ENCODE measurements at places on chromosomes 4 and X.

DNA sequence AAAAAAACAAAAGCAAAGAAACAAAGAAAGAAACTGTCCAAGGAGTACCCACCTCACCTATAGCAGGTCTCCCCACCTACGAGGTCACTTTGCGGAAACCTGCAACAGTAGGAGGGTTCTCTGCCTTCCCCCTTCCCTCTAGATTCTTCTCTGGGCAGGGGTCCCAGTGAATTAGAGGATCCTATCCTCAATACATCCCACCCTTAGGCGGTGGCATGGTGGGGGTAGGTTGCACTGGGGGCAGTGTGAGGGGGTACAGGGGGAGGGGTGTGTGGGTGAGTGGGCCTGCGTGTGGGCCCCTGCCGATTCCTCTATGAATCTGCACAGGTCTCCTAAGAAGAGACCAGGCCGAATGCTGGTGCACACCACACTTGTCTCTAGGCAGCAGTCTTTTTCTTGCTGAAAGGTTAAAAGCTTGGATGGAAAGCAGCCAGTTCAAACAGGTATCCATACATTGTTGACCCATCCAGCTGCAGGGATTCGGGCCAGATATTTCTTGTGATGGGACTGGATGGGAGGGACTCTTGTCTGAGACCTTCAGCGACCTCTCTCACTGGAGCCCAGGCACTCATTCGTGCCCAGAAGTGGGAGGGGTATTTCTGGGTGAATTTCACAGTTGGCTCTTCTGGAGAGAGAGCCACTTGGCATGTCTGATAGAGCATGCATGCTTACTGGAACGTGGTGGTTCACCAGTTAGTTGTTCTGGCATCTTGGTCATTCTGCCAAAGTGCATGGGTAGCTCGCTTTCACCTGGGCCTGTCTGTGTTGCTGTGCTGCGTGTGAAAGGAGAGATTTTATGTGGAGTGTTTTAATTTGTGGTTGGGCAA is 65.6 kb downstream of the NBDY start:
- no peak for DNase-seq

GRCh38 chr4:123510221-123510620 is 113.6 kb downstream of the SPRY1 start:
- no peak for DNase-seq

DNA sequence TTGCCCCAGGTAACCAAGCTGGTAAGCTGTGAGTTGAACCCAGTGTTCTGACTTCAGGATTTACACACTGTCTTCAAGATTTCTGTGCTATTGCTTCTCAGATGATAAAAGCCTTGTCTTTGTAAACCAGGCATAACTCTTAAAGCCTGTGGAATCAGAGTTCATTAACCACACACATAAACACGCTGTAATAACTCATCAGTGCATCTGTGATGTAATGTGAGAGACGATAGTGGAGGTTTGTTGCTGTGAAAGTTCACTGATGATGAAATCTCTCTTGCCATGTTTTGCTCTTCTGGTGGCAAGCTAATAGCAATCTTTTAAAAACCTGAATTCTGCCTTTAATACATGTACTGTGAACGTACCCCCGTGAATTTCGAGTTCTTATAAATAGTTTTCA is 41.5 kb downstream of the CLCN4 start:
- no peak for DNase-seq

GRCh38 chr4:88429401-88429800 is 27.5 kb upstream of the HERC5 start:
- no peak for DNase-seq

DNA sequence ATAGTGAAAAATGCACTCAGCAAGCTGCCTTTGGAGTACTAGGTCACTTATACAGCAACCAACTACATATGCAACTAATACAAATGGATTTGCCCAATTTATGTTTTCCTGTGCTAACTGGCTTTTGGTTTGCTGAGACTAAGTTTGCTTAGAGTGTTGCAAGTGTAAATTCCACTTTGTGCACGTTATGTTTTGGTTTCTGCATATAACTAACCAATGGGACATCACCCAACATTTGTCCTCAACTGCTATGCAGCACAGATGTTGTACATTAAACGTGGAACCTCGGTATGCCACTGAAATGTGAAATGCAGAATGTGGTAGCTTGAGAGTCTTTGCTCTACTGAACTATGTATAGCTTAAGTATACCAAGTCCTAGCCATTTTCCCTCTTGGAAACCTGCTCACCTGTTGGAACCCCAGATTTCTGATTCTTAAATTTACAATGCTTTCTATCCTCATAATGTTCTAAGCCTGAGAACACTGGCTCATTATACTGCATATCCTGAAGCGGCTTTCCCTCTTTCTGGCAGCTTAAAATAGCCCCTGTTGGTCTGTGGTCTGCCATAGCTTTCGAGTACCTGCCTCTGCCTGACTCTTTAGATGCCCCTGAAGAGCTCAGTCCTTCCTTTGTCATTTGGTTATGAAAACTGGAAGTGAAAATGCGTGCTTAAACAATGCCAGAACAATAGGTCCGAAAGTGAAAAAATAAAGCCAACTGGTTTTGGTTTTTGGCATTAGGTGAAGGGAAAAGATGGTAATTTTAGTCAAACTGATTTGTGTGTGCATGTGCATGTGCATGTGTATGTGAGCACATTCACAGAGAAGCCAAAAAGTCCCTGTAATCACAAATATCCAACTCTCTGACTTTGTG is 158.0 kb downstream of the SH2D1A start:
- DNase-seq = no peak

- DNase-seq = no peak
These were observed 2.6 kb upstream of the AMMECR1 start for GRCh38 chrX:110320381-110320987.

DNA sequence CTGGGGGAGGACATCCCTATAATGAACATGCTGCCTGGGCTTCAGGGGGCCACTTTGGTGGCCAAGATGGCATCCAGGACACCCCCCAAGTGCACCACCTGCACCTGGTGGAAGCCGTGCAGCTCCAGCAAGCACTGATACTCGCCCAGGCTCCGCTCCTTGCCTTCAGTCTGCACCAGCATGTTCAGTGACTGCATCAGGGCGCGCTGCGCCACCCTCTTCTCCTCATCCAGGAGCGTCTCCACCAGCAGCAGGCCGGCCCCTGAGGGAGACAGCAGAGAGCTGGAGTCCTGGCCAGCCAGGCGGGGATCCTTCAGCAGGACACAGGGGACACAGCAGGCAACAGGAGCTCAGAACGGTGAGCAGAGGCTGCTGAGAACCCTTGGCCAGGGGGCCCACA is 11.3 kb upstream of the SLC25A6 start:
- no peak for DNase-seq

DNA sequence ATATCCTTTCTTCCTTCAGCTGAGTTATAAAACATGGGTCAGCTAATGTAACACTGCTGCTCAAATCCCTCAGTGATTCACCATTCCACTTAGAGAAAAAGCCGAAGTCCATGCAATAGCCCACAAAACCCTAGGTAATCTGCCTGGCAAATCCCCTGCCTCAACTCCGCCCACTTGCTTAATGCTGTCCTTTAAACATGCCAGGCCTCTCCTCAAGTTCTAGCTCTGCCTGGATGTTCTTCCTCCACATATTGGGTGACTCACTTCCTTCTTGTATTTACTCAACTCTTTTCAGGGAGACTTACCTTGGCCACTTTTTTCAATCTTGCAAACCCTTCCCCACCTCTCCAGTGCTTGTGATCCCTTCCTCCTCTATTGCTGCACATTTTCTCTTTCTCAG is 89.8 kb downstream of the EMCN start:
- DNase-seq = no peak

GRCh38 chrX:94123062-94123461 is 449.1 kb downstream of the FAM133A start:
- no peak for DNase-seq

GRCh38 chr4:113071805-113072204 is 22.4 kb downstream of the ANK2 start:
- DNase-seq = no peak

DNA sequence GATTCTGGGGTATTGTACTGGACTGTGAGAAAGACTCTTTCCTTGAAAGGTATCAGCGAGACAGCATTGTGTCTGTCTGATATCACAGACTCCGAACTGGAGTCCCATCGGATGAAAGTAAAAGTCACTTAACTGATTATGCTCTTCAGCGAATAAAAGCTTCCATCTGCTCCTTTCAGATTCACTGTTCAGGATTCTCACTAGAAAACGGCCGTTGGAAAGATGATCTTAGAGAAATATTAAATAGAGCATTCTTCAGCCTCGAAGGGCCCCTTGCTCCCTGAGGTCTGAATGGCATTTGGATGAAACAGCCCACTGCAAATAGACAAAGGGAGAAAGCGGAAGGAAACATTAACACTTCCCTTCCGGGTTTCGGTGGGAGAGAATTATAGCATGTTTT is 416.2 kb upstream of the PRKX start:
- no peak for DNase-seq

- no peak for DNase-seq
These were observed 204.6 kb downstream of the PDGFRA start for GRCh38 chr4:54433686-54434085.

GRCh38 chr4:119025916-119026661 is 109.5 kb upstream of the MYOZ2 start:
- DNase-seq = no peak

DNA sequence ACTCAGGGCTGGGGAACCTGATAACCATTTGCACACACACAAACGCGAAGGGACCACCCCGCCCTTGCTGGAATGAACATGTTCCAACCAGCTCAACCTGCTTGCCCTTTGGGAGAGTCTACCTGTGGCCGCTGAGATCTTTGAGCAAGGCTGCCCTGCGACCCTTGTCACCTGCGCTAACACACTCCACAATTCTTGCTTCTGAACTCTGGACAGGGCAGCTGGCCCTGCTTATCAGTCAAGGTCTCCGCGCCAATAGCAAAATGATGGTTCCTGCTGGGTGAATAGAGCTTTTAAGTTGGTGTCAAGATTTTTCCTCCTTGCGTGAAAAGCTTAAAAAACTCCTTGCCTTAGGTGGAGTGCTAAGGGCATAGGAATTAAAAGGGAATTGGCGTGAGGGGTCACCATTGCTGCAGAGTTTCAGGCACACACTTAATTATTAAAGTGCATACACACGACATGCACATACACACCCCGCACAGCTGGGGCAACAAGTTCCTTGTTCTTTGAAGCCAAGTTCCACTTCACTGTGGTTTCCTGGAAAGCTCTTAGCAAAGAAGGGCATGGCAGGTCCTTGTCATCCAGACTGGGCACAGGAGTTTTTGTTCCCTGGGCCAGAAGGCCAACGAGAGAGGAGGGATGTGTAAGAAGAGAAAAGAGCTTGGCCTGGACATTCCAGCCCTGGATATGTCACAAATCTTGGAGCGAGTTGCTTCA is 207.7 kb downstream of the STIM2 start:
- DNase-seq = no peak

- no peak for DNase-seq
These were observed 568.0 kb downstream of the STIM2 start for GRCh38 chr4:27428661-27429060.

GRCh38 chrX:118807151-118808017 is 16.2 kb upstream of the ZCCHC12 start:
- no peak for DNase-seq

DNA sequence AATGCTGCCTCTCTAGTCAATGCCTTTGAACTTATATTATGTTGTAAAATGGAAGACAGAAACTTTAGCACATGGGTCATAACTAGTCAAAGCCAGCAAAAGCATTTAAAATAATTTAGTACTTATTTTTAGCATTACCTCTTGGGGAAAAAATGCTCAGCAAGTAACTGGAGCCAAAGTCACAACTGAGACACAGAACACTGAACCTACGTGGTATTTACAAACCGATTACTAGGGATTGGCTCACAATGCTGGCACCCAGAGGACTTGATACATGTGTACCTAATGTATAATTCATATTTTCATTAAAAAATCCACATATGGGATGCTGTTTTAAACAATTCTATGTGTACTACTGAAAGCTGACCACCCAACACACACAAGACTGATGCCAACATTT is 38.4 kb downstream of the PHKA2 start:
- DNase-seq = no peak

- DNase-seq = no peak
These were observed 202.1 kb upstream of the ANXA10 start for GRCh38 chr4:167890226-167890625.

DNA sequence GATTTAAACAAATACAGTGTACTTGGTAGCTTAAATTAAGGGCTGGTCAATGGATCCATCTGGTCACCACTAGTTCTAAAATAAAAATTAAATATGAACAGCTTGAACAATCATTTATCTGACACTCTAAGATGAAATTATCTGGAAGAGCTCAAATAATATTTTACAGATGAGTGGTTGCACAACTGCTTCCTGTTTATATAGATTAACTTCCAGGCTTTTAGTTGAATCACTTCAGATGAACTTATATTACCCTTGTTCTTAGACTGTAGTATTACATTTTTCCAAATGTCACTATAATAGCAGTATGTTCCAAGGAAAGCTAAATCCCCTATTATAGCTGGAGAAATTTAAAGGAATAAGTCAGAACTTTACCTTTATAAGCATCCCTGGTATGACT is 92.4 kb upstream of the SMIM10 start:
- no peak for DNase-seq

DNA sequence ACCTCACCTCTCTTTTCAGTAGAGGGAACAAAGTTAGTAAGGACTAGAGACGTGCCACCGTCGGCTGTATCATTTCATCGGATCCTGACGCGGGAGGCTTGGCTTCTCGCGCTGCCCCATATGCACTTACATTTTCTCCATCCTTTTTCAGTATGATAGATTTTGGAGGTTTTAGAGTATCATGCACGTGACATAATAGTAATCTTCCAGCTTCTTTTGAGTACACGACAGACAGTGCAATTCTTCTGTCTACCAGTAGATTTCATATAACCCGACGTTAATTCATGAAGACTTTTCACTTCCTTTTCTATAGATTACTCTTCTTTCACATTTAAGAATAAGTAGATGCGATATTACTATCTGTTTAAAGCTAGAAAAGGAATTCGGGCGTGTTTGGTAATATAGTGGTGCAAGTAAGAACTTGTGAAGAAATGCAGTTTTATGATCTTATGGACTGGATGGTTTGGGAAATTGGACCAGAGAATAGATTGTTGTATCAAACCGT is 1.0 kb downstream of the CDS1 start:
- no peak for DNase-seq

DNA sequence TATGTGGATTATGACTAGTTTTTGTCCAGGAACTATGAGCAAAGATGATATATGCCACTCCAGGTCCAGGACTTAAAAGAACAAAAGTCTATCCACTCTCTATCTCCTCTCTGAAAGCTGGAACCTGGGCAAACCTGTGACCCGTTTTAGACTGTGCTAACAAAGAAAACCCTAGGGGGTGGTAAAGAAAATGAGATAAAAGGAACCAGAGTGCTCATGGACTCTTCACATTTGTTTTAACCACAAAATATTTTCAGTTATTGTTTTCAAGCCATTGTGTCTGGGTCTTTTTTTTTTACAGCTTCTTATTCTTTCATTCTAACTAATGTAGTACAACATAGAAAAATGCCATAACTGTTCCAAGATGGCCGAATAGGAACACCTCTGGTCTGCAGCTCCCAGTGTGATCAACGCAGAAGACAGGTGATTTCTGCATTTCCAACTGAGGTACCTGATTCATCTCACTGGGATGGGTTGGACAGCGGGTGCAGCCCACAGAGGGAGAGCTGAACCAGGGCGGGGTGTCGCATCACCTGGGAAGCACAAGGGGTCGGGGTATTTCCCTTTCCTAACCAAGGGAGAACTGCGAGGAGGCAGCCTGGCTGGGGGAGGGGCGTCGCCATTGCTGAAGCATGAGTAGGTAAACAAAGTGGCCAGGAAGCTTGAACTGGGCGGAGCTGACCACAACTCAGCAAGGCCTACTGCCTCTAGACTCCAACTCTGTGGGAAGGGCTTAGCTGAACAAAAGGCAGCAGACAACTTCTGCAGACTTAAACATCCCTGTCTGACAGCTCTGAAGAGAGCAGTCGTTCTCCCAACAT is 45.1 kb downstream of the CHM start:
- DNase-seq = no peak

Measured in stimulated activated CD8-positive, alpha-beta memory T cell treated with anti-CD3 and anti-CD28 coated beads, Interleukin-7, amount 100 ng/mL, for 1 hour (primary cell).